ENCODE measurements at places on chromosomes 12 and 14.

GRCh38 chr12:19775241-19775640, 335.9 kb downstream of the AEBP2 start:
- DNase-seq, result no peak

- DNase-seq, result no peak
Observed at GRCh38 chr12:18837025-18837424, 99.1 kb downstream of the CAPZA3 start.

DNA sequence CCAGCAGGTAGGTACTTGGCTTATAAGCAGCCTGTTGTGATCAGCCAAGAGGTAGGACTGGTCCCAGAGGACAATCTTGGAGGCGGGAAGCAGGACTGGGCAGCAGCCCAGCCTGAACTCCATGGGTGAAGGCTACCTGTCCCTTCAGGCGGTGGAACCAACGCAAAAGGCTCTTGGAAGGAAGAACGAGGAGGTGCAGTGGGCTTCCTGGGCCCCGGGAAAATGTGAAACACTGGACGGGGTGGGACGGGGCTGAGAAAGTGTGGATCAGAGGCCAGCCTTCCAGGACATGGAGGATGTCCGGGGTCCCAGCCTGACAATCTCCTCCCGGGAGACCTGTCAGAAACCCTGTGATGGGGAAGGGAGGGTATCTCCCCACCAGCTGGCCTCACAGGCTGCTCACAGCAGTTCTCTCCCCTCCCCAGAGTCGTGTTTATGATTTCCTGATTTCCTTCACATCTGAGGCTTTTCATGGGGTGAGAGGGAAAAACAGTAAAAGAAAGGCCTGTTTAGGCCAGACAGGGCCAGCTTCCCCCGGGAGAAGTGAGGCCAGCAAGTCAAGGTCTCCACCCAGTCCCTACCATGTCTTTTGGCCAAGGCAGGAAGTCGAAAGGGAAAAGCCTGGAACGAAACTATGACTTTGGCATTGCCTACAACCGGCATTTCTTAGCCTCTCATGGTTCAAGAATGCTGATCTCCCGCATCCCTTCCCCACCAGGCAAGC, 11.3 kb downstream of the CMKLR1 start:
- no peak for DNase-seq

- DNase-seq, result no peak
Observed at GRCh38 chr12:24460099-24460498, 488.8 kb downstream of the BCAT1 start.

GRCh38 chr12:104722601-104723534, 235.2 kb downstream of the SLC41A2 start:
- no peak for DNase-seq

GRCh38 chr12:89877136-89877535, 168.5 kb upstream of the ATP2B1 start:
- DNase-seq, result no peak

All from activated T-cell treated with anti-CD3 and anti-CD28 coated beads for 48 hours (primary cell).